ENCODE measurements at places on chromosomes 7 and 10.

GRCh38 chr7:39605087-39605486, 18.3 kb upstream of the RALA start:
- no peak for DNase-seq

GRCh38 chr7:73770002-73770859, at the start of gene CLDN3:
Gene CLDN3 (minus strand): TSS chr7:73770270. CDS start chr7:73770049, 221 bp downstream.
- DNase-seq: peak; percentile 16

- no peak for DNase-seq
These were observed 160.2 kb downstream of the BICC1 start for GRCh38 chr10:58672845-58673244.

- DNase-seq: no peak
These were observed 21.9 kb downstream of the PCBD1 start for GRCh38 chr10:70866424-70866823.

DNA sequence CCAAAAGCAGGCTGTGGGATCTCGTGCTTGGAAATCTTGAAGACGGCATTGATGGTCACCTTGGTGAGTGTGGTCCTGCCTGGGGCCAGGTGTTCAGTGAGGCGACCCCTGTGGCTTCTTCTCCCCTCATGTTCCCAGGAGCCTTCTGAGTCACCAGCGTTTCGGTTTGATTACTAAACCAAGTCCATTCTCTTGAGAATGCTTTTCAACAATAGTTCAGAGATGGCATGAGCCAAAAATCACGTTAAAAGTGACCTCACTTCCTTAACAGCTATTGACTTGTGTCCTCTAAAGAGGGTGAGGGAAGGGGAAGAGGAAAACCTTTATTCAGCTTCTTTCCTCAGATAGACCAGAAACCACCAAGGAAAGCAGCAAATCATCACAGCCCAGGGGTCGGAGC, 315.2 kb downstream of the GATA3 start:
- peak; percentile 85 for DNase-seq

DNA sequence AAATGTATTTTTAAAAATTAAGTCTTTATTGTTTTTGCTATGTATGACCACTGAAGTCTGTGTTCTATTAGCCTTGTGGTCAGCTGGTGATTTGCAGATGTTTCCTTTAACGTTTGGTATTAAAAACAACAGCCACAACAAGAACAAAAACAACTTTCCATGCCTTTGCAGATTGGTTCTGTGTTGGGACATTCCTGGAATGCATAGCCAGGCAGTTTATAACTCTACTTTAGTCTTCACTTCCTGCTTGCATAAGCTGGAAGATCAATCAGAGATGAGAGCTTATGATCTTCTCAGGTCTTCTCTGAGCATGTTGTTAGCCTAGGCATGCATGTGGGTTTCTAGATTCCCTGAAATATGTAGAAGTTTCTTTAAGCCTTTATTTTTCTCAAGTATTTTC, 58.9 kb upstream of the SEMA3C start:
- DNase-seq: no peak

DNA sequence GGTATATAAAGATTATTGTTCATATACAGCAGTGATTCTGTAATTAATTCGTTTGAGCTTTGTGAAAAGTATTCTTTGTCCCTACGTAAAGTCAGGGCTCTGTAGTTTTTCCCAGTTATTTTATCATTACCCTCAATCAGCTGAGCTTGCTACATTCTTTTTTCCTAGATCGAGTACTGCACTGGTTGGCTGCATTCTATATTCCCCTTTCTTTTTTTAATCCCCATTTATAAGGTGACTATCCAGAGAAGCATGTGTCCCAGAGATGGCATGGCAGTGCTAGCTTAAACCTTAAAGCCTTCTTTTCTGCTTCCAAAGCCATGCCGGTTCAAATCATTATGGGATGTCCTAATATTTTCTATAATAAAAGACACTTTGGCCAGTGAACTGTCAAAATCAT, 230.1 kb upstream of the CELF2 start:
- DNase-seq: no peak

DNA sequence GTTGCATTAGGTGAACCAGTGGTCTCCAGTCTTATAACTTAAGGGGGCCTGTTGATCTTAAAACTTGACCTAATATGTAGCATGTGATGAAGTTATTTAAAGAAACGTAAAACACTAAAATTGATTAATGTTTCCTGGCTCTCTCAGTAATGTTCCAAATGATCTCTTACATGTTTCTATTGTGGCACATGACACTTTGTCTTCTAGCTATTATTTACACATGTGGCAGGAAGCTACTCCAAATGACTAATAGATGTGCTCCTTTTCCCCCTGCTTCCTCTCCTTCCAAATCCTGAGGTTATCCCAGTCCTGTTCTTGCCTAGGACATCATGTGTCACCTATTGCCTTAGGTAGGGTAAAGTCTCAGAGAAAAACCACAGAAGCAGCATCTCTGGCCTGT, 89.4 kb downstream of the FAS start:
- DNase-seq: no peak

DNA sequence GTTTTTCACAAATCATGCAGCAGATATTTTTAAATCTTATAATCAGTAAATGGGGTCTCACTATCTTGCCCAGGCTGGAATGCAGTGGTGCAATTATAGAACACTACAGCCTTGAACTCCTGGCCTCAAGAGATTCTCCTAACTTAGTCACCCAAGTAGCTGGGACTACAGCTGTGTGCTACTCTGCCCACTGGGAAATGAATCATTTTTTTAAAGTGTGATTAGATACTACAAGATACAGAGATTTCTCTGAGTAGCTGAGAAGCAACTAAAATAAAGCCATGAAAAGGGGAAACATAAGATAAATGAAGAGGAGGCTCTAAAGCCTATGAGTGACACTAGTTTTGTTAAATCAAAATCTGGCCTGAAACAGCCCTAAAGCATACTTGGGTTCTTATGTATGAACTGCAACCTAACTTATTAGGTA, 119.7 kb downstream of the JMJD1C start:
- DNase-seq: no peak

- no peak for DNase-seq
These were observed 29.2 kb upstream of the ADGRA1 start for GRCh38 chr10:133058331-133059092.

DNA sequence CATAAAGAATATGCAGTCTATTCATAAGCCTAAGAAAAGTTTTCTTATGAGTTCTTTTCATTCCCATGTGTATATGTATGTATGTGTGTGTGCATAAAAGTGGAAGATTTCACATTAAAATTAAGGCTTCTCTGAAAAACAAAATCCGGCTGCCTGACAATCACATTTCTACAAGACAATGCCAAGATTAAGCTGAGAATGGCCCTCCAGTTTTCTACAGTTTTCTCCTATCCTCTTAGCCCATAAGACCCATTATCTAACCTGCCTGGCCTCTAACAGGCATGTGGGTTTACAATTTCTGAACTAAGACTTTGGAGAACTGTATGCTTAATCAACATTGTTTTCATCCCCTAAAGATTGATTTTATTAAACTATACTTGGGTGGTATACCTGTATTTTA, 446.0 kb upstream of the SEMA3A start:
- no peak for DNase-seq

DNA sequence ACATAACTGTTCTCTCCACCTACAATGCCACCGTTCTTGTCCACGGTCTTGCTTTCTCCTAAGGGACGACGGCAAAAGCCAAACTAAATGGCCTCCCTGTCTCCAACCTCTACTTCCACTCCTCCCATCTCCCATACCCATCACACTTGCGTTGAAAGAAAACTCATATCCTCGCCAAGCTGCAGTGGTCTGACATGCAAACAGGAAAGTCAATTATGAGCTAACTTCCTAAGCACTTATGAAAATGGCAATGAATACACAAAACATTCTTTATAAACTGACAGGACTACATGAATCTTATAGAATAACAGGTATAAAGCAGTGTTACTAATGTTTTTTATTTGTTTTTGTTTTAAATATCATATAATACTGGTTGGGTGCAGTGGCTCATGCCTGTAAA, 46.4 kb downstream of the TYW1B start:
- DNase-seq: no peak

DNA sequence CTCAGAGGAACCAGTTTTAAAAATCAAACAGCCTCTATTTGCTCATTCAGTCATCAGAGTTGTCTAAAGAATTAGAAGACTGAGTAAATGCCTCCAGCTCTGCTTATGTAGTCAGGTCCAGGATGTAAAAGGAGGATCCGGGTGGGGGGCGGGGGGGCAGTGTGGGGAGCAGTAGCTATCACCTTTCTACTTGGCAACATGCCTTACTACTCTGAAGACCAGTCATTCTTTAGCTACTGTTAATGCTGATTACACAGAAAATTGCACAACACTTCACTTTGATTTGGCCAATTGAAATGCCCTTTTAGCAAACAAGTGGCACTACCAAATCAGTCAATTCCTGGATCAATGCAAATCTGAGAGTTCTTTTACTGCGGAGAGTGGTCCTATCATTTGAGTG, 164.2 kb downstream of the NXPH1 start:
- no peak for DNase-seq

DNA sequence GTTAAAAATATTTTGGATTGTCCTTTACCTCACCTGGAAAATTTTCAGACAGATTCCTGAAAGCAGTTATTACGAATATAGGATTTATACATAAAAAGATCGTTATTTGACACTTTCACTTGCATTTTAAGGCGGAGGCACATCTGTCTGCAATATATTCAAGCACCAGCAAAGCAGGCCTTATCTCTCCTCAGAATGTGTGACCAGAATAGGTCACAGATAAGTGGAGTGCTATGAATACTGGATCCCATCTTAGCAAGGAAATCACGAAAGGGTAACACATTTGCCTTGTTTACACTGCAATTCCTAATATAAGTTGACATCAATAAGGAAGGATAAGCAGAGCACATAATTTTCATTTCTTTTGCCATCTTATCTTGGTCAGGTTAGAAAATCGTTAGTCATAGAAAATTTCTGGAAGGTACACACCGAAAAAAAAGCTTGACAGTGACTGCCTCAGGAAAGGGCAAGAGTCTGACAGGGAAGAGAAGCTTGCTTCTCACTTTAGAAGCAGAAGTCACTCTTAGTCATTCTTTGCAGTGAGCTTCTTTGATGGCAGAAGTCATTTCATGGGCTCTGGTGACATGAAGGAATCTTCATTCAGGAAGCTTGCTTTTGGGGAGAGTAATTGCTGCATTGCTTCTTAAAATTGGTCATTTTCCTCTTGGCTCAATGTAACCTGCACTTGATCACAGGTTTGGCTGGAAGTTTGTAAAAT, 98.1 kb upstream of the STK17A start:
- DNase-seq: no peak

- DNase-seq: no peak
These were observed 683 bp downstream of the MACROH2A2 start for GRCh38 chr10:70053218-70053840.

- no peak for DNase-seq
These were observed 125.6 kb downstream of the NT5C2 start for GRCh38 chr10:103067484-103067883.

GRCh38 chr7:141103847-141104429, 30.1 kb downstream of the TMEM178B start:
- no peak for DNase-seq

DNA sequence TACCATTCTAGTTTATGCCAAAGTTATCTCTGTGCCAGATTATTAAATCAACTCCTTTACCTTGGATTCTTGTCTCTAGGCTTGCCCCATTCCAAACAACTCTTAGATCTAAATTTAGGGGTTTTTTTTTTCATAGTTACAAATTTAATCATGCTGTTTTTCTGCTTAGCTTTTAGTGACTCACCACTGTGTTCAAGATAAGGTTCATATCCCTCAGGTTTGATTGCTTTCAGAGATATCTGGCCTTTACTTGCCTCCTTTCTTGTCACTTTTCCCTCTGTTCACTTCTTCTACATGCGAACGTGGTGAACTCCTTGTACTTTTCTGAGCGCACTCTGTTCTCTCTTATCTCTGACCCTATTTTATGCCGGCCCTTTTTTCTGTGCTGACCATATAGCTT, 78.2 kb downstream of the VPS50 start:
- no peak for DNase-seq

DNA sequence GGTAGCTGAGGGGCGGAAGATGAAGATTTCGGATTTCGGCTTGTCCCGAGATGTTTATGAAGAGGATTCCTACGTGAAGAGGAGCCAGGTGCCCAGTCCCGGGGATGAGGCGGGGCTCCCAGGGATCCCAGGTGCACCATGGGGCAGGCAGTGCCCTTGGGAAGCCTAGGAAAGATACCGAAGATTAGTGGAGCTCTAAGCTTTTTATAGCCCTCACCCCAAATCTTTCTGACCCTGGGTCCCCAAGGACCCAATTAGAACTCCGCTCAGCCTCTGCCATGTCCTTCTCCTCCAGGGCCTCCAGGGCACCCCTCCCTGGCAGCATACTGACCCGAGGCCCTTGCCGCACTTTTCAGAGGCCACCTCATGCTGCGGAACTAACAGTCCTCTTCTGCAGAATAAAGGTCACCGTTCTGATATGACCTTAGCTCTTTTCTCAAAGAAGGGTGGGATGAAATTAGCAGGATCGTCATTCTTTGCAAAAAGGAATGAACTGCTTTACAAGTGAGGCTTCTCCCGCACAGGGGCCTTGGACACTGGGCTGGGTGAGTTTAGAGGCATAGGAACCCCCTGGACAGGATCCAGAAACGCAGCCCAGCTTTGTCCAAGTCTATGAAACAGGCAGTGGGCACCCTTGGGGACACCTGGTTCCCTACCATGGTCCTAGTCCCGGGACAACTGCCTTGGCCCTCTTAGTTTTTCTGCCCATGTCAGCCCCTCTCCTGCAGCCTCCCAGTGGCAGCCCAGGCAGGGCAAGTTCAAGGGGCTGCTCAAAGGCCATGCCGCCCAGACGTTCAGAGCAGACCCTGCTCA, 17.9 kb upstream of the CSGALNACT2 start:
- no peak for DNase-seq

- DNase-seq: no peak
These were observed 734.0 kb upstream of the ANKRD30A start for GRCh38 chr10:36391405-36391804.

DNA sequence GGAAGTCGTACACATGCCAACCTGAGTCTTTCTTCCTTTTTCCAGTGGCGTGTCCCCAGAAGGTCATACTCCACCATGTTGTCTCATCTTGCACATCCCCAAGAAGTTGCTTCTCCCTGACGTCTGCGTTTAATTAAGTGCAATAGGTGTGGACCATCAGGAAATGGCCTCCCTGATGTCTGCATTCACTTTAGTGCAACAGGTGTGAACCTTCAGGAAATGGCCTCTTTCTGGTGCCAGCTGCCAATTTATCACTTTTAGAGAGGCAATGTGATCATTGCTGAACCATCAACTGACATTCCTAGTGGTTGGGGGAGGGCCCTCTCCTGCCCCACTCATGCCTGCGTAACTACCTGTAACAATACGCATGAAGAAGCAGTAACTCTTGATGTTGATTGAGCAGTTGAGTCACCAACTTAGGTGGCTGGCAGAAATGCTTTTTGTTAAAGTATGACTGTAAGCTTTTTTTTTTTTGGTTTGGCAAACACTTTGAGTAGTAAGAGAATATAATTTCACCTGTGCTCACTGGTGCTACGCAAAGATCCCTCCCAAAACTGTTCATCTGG, 25.8 kb downstream of the SCIN start:
- DNase-seq: no peak

DNA sequence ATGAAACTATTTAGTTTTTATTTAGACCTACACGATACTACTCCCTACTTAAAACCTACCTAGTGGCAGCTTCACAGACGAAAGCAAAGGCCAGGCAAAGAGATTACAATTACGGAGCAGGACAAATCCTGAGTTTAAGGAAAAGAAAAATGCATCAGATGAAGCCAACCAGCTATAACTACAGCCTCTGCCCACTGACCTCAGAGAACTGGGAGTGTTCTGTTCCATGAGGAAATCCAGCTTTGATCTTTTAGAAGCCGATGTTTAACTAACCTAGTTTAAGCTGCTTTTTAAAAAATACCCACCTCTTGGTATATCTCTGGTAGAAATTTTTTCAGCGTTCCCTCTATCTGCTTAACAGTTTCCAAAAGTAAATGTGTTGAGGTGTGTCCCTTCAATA, 3.0 kb upstream of the UPF2 start:
- no peak for DNase-seq
